ENCODE measurements at places on chromosomes 7 and 10.

DNA sequence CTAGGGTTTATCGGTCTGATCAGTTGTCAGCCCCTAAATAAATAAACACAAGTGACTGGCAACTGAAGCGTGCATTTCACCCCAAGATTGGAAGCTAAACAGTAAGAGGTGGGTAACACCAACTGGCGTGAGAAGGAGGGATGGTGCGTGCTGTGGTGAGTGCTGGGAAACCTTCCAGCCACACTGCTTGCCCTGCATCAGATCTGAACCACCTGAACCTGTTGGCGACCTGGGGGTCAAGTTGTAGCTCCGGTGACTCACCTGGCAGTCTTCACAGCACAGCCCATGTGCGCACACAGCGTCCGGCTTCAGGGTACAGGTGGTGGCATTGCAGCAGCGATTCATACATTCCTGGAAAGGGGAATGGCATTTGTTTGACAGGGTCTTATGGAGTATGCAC is 170.1 kb downstream of the FANK1 start:
- no peak for DNase-seq

- DNase-seq, result no peak
Measured at GRCh38 chr10:73876971-73877370, 2.6 kb upstream of the CAMK2G start.

GRCh38 chr10:130767116-130767730 is 544.3 kb downstream of the TCERG1L start:
- no peak for DNase-seq

- DNase-seq, result no peak
Measured at GRCh38 chr10:128729910-128730420, 603.7 kb upstream of the MKI67 start.

DNA sequence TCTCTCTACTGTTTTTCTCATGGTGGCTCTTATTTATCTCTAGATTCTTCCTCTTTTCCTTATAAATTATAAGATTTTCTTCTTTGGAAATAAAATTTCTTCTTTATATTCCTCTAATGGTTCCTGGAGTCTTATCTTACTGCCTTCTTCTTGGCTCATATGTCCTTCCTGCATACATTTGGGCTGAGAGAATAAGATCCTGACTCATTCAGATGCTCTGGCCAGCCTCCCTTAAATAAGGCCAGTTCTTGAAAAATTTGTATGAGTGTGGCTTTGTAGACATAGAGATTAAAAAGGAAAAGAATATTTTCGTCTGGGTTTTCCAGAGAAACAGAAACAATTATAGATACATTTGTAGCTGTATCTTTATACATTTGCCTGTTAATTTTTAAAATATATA is 411.3 kb downstream of the KIF20B start:
- no peak for DNase-seq

DNA sequence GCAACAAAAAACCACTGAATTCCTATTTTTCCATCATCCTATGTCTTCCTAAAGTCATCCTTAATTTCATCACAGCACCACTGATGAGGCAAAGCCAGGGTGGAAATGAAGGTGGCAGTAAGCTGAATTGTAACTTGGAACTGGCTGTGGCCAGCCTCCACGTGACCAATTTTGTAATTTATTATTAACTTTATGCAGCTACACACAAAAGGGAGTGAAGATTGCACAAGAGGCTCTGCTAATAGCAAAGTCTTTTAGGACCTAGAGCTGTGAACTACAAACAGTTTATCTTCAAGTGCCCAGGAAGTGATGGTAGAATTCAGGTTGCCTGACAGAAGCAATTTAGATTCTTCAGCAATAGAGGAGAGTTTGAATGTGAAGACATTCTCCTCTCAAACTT is 176.4 kb downstream of the CCDC71L start:
- no peak for DNase-seq

GRCh38 chr10:92848441-92849233 is at the start of gene EXOC6:
TSS of gene EXOC6 (plus strand) at chr10:92848520. CDS start at chr10:92848534, 14 bp downstream.
- DNase-seq, result peak; percentile 74

DNA sequence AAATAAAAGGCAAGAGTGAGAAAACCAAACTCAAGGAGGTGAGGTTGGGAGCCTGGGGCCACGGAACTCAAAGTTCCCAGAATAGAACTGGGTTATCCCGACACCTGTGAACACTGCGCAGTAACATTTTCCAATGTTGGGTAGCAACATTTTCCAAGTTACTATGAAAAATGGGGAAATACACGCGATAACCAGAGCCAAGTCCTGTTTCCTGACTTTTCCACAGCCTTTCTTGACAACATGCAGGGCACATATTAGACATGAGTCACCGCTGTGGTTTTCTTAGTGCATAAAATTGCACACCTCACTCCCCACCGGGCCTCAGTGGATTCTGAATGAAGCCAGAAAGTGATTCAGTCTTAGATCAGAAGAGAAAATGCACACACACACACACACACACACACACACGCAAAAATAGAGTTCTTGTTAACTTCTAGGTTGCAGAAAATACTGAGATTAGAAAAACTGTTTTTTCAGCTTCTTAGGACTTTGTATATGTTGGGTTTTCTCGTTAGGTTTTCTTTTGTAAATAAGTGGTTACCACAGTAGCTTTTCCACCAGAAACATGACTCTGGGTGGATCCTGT is 70.0 kb downstream of the CAMK1D start:
- peak; percentile 14 for DNase-seq

DNA sequence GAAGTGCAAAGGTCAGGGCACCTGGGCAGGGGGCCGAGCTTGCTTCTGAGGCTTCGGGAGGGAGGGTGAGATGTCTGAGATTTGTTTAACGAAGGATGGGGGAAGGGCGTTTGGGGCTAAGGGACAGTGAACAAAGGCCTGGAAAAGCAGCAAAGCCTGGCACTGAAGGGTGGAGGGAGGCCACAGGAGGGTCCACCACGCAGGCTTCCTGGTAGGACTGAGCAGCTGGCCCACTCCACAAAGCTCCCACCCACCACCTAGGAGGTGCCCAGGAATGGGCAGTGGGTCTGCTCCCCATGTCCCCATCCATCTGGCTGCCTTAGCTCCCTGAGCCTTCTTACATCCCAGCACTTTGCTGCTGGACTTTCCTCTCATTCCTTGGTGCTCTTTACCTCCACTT is 39.4 kb upstream of the CXCL12 start:
- DNase-seq, result no peak
